Suppressor macrophage (primary cell): ENCODE measurements at places on chromosomes 2 and 18.

DNA sequence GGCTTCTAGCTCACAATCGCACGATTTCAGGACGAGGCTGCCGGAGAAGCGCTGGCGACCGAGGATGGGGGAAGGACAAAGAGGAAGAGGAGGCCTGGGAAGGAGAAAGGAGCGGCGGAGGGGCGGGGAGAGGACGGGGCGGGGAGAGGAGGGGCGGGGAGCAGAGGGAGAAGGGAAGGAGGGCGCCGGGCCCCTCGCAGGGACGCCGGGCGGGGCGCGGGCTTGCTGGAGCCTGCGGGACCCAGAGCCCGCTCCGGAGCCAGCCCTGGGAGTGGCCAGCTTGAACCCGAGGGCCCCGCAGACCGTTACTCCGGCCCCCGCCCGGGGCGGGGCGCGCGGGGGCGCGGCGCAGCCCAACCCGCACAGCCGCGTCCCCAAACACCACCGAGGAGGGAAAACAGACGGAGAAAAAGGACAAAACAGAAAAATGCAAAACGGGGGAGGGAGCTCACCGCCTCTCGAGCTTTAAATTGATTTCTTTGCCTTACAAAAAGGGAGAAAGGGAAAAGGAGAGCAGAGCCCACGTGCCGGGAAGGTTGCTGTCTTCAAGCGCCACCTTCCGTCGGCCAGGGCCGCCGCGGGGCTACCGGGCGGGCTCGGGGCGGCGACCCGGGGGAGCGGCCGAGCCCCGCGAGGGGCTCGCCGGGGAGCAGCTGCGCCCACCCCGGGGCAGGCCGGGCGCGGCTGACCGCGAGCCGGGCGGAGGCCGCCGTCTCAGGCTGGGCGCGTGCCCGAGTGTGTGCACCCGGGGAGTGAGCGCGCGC, 781 bp upstream of the SOX11 start:
- no peak for DNase-seq

- peak; percentile 19 for DNase-seq
These were observed 235.6 kb downstream of the BCL11A start for GRCh38 chr2:60317844-60318243.

GRCh38 chr2:58516695-58517094, 275.6 kb upstream of the FANCL start:
- DNase-seq = no peak

- no peak for DNase-seq
These were observed 15.9 kb downstream of the TRIB2 start for GRCh38 chr2:12732651-12733050.

GRCh38 chr2:222944552-222944951, 83.7 kb downstream of the ACSL3 start:
- no peak for DNase-seq

DNA sequence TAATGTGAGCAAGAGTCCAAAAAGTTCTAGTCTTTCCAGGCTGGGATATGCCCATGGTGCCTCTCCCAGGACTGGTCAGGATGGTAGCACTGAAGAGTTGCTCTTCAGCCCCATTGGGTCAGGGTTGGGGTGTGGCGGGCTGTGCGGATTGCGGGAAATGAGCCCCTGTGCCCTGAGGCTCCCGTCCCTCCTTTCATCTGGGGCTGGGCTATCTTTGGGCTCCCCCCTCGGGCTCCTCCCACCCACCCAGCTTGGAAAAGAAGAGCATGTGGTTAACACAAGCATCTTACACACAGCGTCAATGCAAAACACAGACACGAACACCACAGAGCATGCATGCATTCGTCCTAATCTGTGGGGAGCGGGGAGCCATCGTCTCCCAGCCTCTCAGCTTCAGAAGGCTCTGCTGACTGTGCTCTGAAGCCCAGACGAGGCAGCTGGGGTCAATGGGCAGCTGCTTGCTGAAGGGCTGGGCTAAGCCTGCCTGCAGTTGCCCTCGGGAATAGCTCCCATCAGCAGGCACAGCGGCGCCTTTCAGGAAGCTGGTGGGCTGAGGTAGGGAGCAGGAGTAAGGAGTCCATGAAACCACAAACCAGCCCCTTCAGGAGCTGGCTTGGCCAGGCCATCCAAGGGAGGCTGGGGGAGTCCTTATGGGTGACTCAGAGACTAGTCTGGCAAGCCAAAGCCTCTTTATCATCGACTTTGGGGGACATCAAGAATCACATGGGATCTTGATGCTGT, 112.9 kb downstream of the CLIP4 start:
- DNase-seq = no peak

DNA sequence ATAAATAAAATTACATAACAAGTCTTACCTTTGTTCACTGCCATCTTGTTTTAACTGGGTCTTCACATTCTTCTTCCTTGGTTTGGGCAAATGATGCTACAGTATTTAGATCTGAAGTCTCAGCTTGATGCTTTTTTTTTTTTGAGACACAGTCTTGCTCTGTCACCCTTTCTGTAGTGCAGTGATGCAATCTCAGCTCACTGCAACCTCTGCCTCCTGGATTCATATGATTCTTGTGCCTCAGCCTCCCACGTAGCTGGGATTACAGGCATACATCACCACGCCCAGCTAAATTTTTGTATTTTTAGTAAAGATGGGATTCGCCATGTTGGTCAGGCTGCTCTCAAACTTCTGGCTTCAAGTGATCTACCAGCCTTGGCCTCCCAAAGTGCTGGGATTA, 53.2 kb upstream of the MAT2A start:
- peak; percentile 74 for DNase-seq

DNA sequence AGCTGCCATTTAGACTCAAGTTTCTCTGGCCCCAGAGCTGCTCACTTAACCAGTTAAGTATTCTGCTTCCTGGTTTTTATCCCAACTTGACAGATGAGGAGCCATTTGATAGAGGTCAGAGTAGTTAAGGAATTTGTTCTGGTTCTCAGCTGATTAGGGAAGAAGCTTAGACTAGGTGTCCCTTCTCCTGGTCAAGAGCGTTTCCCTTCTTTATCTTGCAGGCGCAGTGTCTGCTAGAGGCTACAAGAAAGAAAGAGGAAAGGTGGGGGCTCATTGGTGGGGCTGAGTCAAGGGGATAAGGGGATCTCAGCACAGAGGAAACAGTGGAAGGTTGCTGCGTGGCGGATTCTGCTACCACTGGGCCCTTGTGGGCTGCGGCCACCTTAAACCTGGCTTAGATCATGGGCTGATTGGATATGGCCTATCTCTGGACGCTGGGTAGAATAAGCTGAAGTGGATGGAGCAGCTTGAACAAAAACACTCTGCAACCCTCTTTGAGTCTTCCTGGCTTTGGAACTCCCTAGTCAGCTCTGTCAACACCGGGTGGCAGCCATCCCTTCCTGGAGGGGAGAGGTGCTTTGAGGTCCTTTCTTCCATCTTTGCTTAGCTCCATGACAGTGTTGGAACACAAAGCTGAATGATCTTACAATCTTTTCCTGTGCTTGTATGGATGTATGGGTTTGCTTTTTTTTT, 70.8 kb downstream of the QPCT start:
- peak; percentile 37 for DNase-seq

DNA sequence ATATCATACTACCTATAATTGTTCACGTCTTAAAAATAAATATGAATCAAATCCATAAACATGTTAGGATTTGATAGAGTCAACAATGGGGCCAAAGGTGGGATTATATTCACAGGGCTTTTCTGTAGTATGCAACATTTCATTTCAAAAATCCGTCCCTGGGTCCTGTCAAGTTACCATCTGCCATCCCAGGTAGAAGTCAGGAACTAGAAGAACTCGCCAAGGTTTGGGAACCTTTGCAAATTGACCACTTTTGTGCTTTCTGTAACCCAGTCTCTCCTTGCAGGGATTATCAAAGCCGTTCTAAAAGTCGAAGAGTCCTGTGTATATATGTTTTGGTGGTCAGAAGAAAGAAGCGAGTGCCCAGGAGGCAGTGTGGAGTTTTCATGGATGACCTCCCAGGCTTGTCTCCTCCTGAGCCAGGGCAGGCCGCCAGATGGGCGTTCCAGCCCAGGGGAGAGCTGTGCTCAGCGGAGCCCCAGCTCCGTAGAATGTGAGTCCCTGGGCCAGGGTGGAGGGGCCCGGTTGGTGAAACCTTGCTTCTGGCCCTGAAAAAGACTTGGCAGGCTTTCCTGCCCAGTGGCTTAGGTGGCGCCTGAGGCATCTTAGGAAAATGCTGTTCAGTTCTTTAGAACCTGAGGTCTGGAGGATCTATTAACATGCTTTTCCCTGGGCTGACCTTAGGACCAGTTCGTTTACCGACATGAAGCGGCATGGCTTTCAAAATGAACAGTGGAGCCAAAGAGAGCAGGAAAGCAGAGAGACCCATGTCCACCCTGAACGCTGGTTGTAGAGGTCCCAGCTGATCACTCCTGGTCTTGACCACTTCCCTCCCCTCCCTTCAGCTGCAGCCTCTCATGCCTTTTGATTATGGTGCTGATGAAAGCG, 69.2 kb downstream of the LONRF2 start:
- no peak for DNase-seq

DNA sequence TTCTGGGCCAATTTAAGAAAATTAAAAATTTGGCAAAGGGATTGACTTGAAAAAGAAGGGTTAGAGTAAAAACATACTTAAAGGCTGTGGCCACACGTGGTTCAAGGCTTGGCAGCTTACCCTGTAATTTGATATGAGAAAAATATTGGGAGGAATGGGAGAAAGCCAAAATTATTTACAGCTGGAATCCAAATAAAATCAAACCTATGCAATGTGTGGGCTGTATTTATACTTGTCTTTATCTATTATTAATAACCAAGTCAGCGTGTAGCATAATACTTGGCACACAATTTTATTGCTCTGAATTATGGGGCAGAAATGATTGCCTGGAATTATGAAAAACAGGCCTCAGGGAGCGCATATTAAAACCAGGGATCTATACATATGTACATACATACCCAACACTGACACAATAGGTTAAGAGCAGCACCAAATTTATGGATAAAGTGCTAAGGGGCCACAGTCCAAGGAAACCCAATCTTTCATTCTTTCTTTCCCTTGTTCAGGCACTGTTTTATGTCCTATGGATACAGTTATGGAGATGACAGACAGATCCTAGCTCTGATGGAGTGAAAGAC, 35.6 kb downstream of the FAM124B start:
- DNase-seq = no peak

- no peak for DNase-seq
These were observed 223.8 kb downstream of the BCL2 start for GRCh38 chr18:63095768-63096167.

- no peak for DNase-seq
These were observed 38.9 kb upstream of the B3GNT2 start for GRCh38 chr2:62156861-62157496.

DNA sequence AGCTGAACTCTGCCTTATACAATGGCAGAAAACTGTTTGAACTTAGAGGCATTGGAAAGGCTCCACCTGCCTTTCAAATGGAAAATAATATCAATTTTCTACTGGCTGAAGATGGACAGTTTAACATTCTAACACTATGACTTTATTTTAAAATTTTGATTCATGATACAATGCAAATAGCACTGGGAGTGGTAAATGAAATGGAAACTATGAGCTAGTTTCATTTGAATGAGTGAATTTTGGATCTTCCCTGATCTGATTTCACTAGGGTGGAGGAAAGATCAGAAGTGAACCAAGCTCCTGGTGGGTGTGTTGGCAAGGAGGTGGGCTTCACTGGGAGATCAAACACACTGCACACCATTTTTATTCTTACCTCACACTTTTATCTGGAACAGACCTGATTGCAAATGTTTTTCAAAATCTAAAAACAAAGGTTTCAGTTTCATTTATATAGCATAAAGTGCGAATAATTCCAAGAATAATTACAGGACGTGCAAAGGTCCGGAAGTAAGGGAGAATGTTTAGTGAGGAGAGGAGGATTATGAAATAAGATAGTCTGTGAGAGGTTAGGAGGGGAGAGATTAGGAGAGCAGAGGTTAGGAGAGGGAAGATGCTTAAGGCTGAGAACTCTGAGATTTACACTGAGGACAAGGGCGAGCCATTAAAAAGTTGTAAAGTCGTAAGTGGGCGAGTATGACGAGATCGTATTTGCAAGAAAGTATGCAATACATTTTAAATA, 18.6 kb upstream of the MBP start:
- no peak for DNase-seq

DNA sequence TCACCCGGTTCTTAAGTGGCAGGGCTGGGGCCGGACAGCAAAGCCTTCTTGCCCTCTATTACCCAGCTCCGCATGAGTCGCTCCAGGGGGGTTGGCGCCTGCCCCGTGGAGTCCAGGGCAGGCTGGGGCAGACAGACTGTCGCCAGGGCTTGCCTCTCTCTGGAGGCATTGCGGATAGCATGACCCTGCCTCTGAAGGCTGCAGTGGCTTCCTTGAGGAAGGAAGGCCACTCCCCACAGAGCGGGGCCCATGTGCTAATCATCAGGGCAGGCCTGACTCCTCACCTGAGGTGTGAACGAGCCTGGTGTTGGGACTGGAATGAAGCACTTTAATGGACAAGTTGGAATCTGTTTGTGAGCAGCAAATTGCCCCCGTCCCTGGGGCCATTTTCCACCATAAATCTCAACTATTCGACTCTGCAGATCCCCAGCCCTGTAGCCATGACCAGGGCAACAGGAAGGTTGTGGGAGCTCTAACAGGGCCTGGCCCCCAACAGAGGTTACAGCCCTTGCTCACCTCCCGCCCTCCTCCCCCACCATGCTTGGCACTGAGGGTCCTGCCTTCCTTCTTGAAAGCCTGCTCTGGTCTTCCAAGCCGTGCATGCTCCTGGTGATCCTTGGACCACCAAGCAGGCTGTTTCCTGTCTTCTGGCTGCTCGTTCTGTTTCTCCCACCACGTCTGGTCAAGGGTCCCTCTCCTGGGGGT, 144.9 kb upstream of the HAAO start:
- no peak for DNase-seq

- no peak for DNase-seq
These were observed 75.4 kb downstream of the PIEZO2 start for GRCh38 chr18:11073971-11074370.

GRCh38 chr2:172253190-172254052, 150.7 kb upstream of the DLX2 start:
- peak; percentile 79 for DNase-seq

- DNase-seq = no peak
These were observed 30.8 kb upstream of the GLS start for GRCh38 chr2:190849774-190850173.

DNA sequence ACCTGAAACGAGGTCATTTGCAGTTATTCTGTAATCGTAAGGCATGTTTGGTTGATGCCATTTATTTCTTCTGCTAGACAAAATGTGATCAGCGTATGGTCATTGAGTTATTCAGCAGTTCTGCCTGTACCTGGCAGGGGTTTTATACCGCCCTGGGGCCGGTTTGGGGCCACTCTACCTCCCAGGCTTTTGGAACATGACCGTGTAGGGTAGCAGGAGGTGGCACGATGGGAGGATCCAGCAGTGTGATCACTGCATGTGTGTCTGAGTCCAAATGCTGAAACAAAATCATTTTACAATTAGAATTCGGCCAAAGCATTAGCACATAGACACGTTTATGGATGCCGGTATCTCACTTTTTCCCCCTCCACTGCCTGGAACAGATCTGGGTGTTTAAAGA, 26.7 kb downstream of the LPIN1 start:
- DNase-seq = no peak

GRCh38 chr18:67094123-67094522, 422.4 kb downstream of the DSEL start:
- no peak for DNase-seq

GRCh38 chr2:203740871-203741281, 34.4 kb downstream of the CD28 start:
- no peak for DNase-seq
